ENCODE measurements at places on chromosomes 5 and 9. TPM values are rescaled to one million over a fixed set of nuclear protein-coding genes. Genes with fewer than 3 reads are reported as not detected.

GRCh38 chr9:97793067-97793466 is 60.0 kb upstream of the FOXE1 start:
- peaks cover 2% of the 10 kb centered on the region for H3K4me1 ChIP-seq
- DNase-seq, result no peak

DNA sequence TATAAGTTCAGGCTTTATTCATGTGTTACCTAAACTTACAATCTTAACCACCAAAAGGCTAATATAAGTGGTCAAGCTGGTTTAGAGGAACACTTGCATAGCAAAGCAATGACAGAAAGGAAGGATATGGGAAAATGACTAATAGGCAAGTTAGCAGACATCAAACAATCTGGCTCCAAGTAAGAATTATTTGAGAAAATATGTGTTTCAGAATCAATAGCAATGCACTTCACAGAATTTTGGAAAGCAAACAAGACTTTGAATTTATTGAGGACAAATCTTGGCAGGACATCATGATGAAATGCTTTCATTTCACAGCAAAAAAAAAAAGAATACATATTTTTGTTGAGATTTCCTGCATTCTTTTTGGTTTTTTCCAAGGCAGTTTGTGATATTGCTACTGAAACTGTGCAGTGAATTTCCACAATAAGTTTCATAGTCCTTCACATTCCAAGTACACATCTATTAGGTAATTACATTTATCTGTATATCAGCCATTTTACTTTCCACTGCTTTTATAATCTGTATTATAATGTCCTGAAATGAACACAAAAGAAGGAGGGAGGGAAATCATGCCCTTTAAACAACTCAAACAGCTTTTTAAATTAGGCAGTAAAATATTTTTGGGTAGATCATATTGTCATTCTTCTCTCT is 417.9 kb downstream of the NR2F1-AS1 start:
- no peaks in the 10 kb centered on the region for H3K4me1 ChIP-seq
- no peak overlapping the region for H3K27ac ChIP-seq
- H3K4me3 ChIP-seq, result no peak overlapping the region
- no peak for DNase-seq

DNA sequence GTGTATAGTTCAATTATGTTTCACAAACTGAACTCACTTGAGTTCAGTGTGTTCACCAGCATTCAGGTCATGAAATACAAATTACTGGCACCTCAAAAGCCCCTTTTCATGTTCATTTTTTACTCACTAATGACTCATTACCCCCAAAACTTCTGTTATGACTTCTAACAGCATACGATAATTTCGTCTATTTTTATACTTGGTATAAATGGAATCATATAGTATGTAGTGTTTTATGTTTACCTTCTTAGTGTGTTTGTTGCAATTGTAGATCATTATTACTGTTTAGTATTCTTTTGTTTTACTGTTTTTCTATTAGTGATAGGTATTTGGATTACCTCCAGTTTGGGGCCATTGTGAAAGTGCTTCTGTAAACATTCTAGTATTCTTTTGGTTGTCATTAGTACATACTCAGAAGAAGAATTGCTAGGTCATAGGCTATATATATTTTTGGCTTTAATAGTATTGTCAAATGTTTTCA is 33.4 kb downstream of the DDX4 start:
- peaks cover 12% of the 10 kb centered on the region for H3K36me3 ChIP-seq
- peaks cover 17% of the 10 kb centered on the region for H3K4me1 ChIP-seq
- H3K27me3 ChIP-seq, result peaks cover 7% of the 10 kb centered on the region
- H3K27ac ChIP-seq, result peak overlapping the region; percentile 15
- H3K4me3 ChIP-seq, result no peak overlapping the region

DNA sequence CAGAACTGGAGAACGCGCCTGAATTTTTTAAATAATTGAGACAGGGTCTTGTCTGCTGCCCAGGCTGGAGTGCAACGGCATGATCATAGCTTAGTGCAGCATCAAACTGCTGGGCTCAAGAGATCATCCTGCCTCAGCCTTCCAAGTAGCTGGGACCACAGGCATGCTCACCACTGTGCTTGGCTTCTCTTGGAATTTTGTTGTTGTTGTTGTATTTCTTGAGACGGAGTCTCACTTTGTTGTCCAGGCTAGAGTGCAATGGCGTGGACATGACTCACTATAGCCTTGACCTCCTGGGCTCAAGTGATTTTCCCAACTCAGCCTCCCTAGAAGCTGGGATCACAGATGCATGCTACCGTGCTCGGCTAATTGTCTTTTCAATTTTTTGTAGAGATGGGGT is 58.4 kb upstream of the DAB2IP start:
- peaks cover 3% of the 10 kb centered on the region for H3K36me3 ChIP-seq
- no peak overlapping the region for H3K4me3 ChIP-seq
- peaks cover 48% of the 10 kb centered on the region for H3K27me3 ChIP-seq
- no peaks in the 10 kb centered on the region for H3K4me1 ChIP-seq

- H3K4me3 ChIP-seq, result peak overlapping the region; percentile 87
- DNase-seq, result no peak
- H3K36me3 ChIP-seq, result no peaks in the 10 kb centered on the region
- peaks cover 32% of the 10 kb centered on the region for H3K4me1 ChIP-seq
- peak overlapping the region; percentile 61 for H3K27ac ChIP-seq
- H3K27me3 ChIP-seq, result peaks cover 73% of the 10 kb centered on the region
These were observed 9.4 kb upstream of the NFIB start for GRCh38 chr9:14323083-14323971.

GRCh38 chr5:57845025-57845424 is 362.4 kb upstream of the ACTBL2 start:
- no peaks in the 10 kb centered on the region for H3K36me3 ChIP-seq
- H3K4me1 ChIP-seq, result no peaks in the 10 kb centered on the region
- no peak overlapping the region for H3K27ac ChIP-seq
- no peak for DNase-seq

- no peaks in the 10 kb centered on the region for H3K36me3 ChIP-seq
- peaks cover 4% of the 10 kb centered on the region for H3K4me1 ChIP-seq
- H3K27ac ChIP-seq, result no peak overlapping the region
- H3K27me3 ChIP-seq, result peaks cover 85% of the 10 kb centered on the region
These were observed 6.3 kb downstream of the FOXE1 start for GRCh38 chr9:97859346-97859745.

DNA sequence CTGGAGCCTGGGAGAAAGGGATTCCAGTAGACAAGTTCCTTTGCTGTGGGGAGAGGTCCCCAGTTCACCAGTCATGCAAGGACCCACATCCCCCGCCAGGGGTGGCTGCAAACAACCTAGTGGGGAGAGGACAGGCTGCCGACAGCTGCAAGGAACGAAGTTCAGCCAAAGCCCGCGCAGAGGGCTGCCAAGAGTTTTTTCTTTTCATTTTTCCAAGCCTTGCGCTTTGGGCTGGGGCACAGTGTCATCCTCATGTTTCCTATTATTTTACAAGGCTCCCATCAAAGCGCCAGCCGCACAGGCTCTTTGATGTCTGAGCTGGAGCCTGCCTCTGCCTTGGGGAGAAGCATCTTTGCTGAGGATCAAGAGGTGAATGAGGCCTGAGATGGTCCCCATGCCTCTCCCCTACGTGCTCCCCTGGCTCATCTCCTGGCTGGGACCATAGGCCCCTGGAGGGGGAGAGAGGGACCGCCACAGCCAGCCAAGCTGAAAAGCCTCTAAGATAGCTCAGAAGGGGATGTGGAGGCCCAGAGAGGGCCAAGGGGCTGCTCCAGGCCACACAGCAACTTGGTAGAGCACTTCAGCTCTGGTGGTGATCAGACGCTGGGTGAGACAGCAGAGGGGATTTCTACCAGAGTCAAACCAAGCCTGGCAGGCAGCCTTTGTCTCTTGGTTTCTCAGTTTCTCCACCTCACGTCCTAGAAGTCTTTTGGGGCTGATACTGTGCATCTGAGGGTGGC is 50.4 kb upstream of the SYNPO start:
- H3K27ac ChIP-seq, result no peak overlapping the region
- no peaks in the 10 kb centered on the region for H3K4me1 ChIP-seq
- no peaks in the 10 kb centered on the region for H3K36me3 ChIP-seq

- peaks cover 3% of the 10 kb centered on the region for H3K4me1 ChIP-seq
- no peak overlapping the region for H3K4me3 ChIP-seq
- H3K27me3 ChIP-seq, result no peaks in the 10 kb centered on the region
- H3K36me3 ChIP-seq, result peaks cover under 1% of the 10 kb centered on the region
These were observed 236.1 kb downstream of the PAPPA start for GRCh38 chr9:116389541-116390302.

DNA sequence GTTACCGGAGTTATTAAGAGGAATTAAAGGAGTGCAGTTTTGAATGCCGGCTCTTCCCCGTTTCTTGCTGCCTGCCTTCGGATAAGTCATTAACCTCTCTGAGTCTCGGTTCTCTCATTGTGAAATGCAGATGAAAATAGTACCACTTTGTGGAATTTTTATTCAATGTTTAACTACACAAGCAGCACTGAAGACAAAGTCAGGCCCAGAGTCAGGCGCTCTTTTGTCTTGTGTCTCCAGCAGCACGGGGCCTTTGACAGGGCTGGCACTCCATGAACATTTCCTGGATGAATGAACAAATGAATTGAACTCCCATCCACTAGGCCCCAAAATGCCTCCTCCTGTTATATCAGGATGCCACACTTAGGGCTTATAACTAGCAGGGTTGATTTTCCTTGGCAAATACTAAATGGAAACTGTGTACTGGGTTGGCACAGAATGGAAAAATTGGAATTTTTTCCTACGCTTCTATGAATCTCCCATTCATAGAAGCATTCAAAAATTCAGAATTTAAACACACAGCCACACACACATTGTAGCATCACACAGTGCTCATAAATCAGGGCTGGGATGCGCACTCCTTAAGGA is 332.8 kb downstream of the MLLT3 start:
- H3K36me3 ChIP-seq, result peaks cover 19% of the 10 kb centered on the region
- no peaks in the 10 kb centered on the region for H3K27me3 ChIP-seq
- no peak overlapping the region for H3K4me3 ChIP-seq
- peaks cover 8% of the 10 kb centered on the region for H3K4me1 ChIP-seq
- DNase-seq, result no peak
- no peak overlapping the region for H3K27ac ChIP-seq

DNA sequence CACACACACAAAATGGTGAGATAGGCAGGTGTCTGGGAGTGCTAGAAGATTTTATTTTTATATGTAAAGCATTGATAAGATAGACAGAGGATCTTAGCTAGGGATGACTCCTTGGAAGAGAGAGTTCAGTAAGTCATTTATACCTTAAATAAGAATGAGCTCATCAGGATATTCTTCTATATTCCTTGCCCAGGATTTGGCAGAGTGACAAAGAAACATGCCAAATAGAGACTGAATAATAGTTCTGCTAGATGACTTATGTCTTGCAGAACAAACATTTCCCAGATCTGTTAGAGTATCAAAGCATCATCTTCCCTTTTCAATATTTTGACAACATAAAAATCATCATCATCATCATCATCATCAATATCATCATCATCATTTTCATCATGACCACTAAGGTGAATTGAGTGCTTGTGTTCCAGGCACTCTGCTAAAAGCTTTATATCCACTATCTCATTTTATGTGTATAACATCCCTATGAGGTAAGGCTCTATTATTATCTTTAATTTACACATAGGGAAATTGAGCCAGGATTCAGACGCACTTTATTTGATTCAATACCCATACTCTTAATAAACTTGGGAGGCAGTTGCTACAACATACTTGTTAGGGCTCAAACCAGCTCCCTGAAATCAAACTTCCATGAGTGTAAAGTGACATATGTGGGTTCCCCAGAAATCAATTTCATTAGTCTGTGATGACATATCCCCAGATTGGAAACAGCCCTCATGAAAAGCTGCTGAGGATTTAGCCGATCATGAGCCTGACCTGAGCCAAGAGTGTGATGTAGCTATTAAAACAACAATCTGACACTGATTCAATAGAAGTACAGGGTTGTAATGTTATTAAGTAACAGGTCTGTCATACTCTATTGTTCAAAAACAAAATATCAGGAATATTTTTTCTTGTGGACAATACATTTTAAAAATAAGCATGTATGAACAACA is 176.3 kb upstream of the SEMA6A start:
- no peaks in the 10 kb centered on the region for H3K36me3 ChIP-seq
- H3K4me3 ChIP-seq, result no peak overlapping the region
- DNase-seq, result no peak
- H3K27ac ChIP-seq, result no peak overlapping the region

GRCh38 chr9:89404074-89404473 is 85.8 kb downstream of the SECISBP2 start:
- peaks cover 63% of the 10 kb centered on the region for H3K4me1 ChIP-seq
- no peak overlapping the region for H3K4me3 ChIP-seq
- H3K36me3 ChIP-seq, result peaks cover 84% of the 10 kb centered on the region

- DNase-seq, result peak; percentile 61
- H3K36me3 ChIP-seq, result no peaks in the 10 kb centered on the region
- H3K4me3 ChIP-seq, result no peak overlapping the region
- H3K27ac ChIP-seq, result no peak overlapping the region
- H3K27me3 ChIP-seq, result no peaks in the 10 kb centered on the region
- peaks cover 5% of the 10 kb centered on the region for H3K4me1 ChIP-seq
These were observed 10.7 kb downstream of the GSN start for GRCh38 chr9:121278477-121279261.

DNA sequence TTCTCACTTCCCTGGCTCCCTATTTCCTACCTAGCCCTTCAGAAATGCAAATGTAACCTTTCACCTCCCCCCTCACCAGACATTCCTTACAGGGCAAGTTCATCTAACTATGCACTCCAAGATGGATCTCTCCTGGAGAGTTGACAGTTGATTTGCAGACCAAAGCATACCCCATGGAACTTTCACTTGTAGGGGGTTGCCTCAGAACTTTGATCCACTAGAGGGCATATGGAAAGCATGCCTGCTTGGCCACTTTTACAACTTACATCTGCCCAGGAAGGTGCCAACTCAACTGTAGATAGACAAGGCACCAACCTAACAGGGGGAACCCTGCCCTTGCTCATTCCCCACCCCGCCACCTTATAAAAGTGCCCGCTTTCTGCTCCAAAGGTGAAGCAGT is 187.8 kb downstream of the NXNL2 start:
- H3K27me3 ChIP-seq, result peaks cover 16% of the 10 kb centered on the region
- no peaks in the 10 kb centered on the region for H3K36me3 ChIP-seq
- H3K4me3 ChIP-seq, result no peak overlapping the region
- H3K27ac ChIP-seq, result no peak overlapping the region

DNA sequence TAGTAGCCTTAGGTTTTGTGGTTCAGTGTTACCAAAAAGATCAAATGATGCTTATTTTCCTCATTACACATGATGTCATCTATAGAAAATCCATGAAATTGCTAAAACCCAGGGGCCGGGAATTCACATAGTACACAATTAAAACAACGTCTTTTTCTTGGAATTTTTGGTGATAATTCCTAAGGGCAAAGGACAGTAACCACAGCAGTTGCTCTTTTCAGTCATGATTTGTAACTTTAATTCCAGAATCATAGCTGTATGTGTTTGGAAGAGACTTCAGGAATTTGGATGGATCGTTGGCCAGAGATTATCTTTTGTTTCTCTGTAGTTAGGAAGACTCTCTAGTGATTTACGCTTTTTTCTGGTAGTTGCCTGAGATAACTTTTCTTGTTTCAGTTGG is 748.7 kb downstream of the TLE4 start:
- H3K27me3 ChIP-seq, result no peaks in the 10 kb centered on the region
- no peak for DNase-seq
- no peak overlapping the region for H3K27ac ChIP-seq
- no peaks in the 10 kb centered on the region for H3K36me3 ChIP-seq

LCN1 gene
- total RNA-seq, result not detected

DRD1 gene
- total RNA-seq, result not detected

DIPK1B gene
- not detected for total RNA-seq

ZFP2 gene
- total RNA-seq, result not detected

CCL28 gene
- 10.0 TPM for total RNA-seq

NUTM2F gene
- not detected for total RNA-seq

CTSV gene
- total RNA-seq, result 0.38 TPM

ADAMTS16 gene
- not detected for total RNA-seq

Data from activated CD8-positive, alpha-beta memory T cell treated with anti-CD3 and anti-CD28 coated beads, Interleukin-2, amount 10 ng/mL, durations not matched to agents 7 days and 5 days (primary cell).